ENCODE measurements at places on chromosomes 7 and 10.

DNA sequence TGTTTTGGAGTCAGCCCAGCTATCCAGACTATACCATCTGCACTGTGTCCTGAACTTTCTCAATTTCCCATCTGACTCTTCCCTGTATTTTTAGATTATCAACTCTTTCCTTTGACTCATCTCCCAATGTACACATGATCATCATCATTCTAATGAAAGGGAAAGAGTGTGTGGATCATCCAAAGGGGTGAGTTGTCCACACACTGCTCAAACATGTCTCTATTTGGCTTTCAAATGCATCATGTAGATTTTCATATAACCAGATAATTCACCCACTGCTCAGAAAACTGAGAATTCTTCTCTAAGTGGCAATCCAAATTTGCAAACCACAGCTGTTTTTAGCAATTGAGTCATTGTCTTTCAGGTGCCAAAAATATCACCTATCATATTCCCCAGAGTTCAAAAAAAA lies 190.2 kb upstream of the HPS1 start:
- DNase-seq, result no peak

DNA sequence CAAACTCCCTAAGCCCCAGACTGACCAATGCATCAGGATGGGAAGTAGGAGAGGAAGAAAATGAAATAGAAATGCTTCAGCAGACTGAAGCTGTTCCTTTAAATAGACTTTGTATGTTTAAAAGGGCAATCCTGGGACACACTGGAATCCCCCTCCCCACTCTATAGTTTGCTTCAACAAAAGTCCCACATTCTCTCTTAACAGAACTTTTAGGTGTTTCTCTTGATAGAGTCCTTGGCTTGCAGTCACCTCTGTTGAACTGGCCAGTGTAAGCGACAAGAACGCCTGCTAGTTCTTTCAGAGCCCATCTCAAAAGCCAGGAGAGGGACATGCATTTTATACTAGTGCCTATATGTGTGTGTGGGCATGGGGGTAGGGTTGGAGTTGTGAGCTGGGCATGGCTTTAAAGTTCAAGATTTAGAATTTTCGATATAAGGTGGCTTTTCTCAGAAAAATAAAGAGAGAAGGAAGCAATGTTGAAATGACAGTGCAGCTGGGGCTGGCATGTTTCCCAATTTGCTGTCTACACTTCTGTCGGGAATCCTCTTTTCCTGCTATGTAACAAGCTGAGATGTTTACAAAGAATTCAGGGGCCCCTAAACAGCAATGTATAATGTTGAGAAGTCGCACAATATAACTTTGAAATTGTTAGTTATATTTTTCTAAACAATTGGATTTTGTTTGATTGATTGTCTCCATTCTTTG lies 2.1 kb downstream of the TBX20 start:
- DNase-seq, result no peak

DNA sequence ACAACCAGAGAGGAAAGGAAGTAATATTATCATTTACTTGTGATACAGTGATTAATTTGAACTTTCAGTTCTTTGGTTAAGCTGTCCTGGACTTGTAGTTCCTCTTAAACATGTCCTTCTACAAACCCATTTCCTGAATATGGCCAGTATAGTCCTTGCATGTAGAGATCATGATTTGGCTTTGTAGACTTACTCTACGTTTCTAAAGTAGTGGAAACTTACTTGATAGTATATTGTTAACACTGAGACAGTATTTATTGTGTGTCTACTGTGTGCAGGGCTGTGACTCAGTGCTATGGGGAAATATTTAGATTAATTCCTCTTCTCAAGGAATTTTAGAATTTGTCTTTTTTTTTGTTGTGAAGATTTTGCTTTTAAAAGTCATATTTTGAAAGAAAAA lies 109.5 kb downstream of the NRF1 start:
- DNase-seq, result no peak

GRCh38 chr10:7956508-7956907 lies 98.0 kb upstream of the GATA3 start:
- DNase-seq, result no peak

GRCh38 chr10:63236113-63236935 lies 103.2 kb downstream of the NRBF2 start:
- no peak for DNase-seq

DNA sequence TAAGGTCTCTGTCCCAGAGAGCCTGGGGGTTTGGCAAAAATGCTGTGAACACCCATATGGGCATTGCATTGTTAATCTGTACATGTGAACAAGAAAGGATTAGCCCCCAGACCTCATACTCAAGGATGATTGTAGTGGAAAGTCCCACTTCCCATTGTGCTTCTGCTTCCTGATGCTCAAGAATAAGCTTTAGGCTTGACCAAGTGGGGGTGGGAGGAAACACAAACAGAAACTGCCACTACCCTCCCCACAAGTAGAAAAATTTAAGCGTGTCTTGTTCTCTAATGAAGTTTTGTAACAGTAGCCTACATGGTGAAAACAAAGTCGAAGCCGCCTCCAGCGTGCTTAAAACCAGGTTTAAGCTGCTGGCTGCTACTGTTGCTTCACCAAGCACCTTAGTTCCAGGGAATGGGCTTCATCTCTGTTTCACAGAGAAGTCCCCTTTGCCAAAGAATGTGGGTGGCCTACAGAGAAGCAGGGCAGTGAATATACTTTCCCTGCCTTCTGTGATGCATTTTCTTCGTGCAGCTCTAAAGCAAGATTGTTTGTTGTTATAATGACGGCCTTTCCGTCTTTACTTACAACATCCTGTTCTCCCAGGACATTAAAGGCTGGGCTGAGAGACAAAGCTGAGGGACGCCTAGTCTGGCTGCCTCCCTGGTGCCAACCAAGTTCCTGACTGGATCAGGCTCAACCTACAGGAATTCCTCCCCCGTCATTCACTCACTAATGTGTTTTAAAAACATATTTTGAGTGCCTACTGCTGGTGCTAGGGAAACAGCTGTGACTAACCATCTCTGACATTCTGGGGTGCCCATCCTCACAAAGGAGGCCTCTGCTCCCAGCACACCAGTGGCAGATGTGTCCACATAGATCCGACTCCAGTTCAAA lies 32.1 kb upstream of the CCSER2 start:
- no peak for DNase-seq

GRCh38 chr7:43078794-43079193 lies 33.7 kb upstream of the HECW1 start:
- DNase-seq, result no peak

- DNase-seq, result peak; percentile 28
Measured at GRCh38 chr7:142603870-142604448, 145.3 kb upstream of the PRSS1 start.

- DNase-seq, result no peak
Measured at GRCh38 chr7:87226495-87226894, 7.0 kb upstream of the TMEM243 start.

- no peak for DNase-seq
Measured at GRCh38 chr7:111919631-111920179, 286.5 kb downstream of the DOCK4 start.

Measured in effector CD4-positive, alpha-beta T cell (primary cell).